Cerebellum (tissue), 4 donors: ENCODE measurements at places on chromosomes 7 and 10. TPM values are rescaled to one million over a fixed set of nuclear protein-coding genes. Genes with fewer than 3 reads are reported as not detected.

DNA sequence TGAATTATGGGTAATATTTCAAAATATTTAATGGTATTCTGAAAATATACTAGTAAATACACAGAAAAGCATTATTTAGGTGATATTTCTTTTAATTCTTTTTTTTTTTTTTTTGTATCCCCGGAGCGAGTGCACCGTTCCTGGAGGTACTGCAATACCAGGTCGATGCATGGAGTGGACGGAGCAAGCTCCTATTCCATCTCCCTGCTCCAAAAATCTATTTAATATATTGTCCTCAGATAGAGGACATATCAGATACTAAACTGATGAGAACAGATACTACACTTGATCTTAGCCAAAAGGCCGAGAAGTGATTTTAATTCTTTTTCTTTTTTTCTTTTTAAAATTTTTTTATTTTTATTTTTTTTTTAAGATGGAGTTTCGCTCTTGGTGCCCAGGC is 10.8 kb downstream of the BTRC start:
- no peak for DNase-seq

Gene PAPOLB
- 3.9 TPM for total RNA-seq

GRCh38 chr7:91267171-91267955 is 3.1 kb downstream of the FZD1 start:
- DNase-seq = no peak

DNA sequence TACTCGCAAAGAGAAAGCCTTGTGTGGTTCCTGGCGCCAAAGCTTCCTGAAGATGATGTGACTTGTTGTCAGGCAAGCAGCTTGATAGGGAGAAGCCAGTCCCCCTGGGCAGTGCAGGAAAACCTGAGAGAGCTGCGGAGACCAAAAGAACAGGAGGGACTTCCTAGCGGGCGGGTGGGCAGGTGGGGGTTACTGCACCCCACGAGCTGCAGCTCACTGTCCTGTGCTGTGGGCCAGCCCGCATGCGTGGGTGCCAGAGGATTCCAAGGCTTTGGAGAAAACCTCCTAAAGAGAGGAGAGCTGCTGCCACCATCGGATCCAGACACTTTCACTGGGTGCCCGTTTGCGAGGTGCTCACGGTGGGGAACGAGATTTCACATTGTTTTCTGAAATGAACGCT is 145.1 kb downstream of the ACTR3B start:
- no peak for DNase-seq

GRCh38 chr7:23273141-23273599 is 26.0 kb upstream of the MALSU1 start:
- DNase-seq = no peak

DNA sequence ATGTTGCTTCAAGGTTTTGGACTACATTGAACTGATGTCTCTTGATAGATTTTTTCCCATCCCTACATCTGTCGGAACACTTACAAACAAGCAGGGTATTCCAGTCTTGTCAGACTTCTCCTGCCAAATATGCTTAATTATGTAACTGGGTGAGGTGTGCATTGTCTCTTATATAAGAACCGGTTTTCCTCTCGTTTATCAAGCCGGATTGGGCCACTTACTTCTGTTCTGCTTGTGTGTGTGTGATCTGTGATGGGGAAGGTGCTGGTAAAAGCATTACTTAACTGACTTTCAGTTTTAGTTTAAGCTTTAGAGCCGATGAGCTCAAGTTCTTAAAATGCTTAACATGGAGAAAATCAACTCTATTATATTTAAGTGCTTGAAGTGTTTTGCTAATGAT is 57.9 kb downstream of the OTUD1 start:
- DNase-seq = no peak

- DNase-seq = peak; percentile 27
Observed at GRCh38 chr10:71547876-71548846, 151.4 kb downstream of the CDH23 start.

- DNase-seq = peak; percentile 64
Observed at GRCh38 chr10:110268971-110269370, 35.7 kb downstream of the SMNDC1 start.

DNA sequence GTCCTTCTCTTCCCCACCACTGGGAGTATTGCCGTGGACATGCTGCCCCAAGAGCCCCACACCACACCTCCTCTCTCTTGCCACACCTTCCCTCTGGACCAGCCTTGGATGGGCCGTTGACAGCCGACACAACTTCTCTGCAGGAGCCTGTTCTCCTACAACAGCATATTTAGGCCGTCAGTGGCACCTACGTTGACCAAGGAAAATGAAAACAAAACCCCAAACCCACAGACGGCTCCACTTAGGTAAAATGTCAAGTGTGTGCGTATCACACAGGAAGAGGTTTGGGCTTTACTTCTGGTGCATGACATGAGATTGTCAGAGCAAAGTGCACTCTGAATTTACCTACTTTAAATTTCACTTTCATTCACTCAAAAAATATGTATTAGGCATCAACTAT is 246.6 kb downstream of the ZMYND11 start:
- no peak for DNase-seq

DNA sequence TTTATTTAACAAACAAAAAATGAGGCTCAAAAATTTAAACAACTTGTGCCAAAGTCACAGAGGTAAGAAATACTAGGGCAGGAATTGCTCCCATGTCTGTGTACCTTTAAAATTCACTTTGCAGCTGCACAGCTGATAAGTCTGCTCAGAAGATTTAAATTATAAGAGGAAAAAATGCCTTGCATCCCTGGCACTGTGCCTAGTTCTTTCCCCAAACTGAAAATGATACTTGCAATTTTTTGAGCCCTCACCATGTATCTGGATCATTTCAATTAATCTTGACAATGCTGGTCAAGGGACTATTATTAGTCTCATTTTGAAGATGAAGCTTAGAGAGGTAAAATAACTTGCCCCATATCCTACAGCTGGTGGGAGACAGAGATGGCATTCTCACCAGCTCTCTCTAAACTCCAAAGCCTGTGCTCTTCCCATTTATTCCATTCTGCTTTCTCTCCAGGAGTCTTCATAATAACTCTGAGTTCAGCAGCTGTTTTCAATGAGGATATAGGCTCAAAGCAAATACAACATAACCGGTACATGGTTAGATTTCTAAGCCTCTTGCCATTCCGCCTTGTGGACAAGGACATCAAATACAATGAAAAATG is 350.5 kb upstream of the LRRTM3 start:
- DNase-seq = no peak

Gene KCNMA1
- total RNA-seq = 109 TPM

Gene NIPSNAP2
- 47.9 TPM for total RNA-seq

Gene GJC3
- total RNA-seq = not detected

DNA sequence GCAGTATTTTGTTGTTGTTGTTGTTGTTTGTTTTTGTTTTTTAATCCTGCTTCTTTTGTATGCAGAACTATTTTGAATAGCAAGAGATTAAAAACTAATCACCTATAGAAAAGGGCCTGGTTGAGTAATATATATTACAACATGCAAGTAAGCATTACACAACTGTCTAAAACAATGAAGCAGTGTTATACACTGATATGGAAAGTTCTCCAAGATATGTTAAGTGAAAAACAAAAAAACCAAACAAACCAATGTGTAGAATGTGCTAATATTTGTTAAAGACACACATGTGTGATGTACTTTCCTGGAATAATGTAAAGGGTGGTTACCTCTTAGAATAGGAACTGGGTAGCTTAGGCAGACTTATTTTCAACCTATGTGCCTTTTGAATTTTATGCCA is 117.4 kb downstream of the ZNF365 start:
- no peak for DNase-seq

Gene CNNM2
- total RNA-seq = 10.4 TPM

GRCh38 chr10:85149766-85150165 is 821.4 kb downstream of the CCSER2 start:
- DNase-seq = no peak

- DNase-seq = no peak
Observed at GRCh38 chr7:73572767-73573186, 5.6 kb downstream of the TBL2 start.

- DNase-seq = no peak
Observed at GRCh38 chr7:134098072-134098471, 29.1 kb upstream of the LRGUK start.

- no peak for DNase-seq
Observed at GRCh38 chr7:30163231-30163894, 28.6 kb downstream of the MTURN start.

Gene ABCB4
- total RNA-seq = 3.8 TPM

GRCh38 chr7:84916161-84916560 is 270.7 kb downstream of the SEMA3D start:
- no peak for DNase-seq

- DNase-seq = no peak
Observed at GRCh38 chr10:1384026-1384425, 327.8 kb downstream of the WDR37 start.

DNA sequence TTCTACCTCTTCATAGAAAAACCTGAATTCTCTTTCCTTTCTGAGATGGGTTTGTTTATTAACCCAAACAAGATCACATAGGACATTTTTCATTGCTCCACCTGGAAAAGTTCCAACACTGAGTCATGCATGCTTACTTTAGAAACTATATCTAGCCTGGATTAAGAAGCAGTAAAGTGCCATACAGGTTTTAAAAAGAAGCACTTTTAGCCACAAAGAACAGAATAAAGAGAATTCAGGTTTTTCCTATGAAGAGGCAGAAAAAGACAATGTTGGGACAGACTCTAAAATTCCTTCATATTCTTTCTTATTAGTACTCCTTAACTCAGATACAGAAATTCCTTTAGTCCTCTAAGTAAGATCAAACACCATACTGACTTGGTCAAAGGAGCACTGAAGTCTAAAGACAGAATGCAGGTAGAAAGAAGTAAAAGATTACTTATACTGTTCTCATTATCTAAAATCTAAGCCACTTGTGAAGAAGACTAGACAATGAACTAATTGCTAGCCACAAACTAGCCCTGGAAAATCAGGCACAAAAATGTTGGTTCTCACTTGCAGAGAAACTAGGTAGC is 241.3 kb downstream of the ANK3 start:
- DNase-seq = no peak

DNA sequence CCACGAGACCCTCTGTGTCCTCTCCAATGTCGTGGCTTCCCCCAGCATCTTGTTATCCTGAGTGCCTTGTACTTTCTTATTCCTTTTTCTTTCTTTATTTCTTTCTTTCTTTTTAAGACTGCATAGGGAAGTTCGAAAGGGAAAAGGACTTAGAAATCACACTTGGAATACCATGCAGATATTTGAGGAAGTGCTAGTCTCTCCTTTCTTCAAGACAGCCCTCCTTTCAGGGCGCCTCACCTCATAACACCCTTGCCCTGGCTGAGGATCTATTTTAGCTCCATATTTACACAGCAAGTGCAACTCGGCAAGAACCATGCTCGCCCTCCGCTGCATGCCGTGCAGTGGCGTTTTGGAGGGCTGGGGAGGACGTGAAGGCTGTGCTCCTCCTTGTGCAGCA is 232.3 kb upstream of the GLI3 start:
- no peak for DNase-seq

GRCh38 chr10:53412651-53413050 is 640.1 kb upstream of the MBL2 start:
- no peak for DNase-seq
